ENCODE measurements at places on chromosomes 2 and 18.

- no peak overlapping the region for H3K4me3 ChIP-seq
- no peak for DNase-seq
- H3K27me3 ChIP-seq: peaks cover 6% of the 10 kb centered on the region
- no peak overlapping the region for H3K27ac ChIP-seq
- peaks cover 77% of the 10 kb centered on the region for H3K36me3 ChIP-seq
- H3K4me1 ChIP-seq: peaks cover 6% of the 10 kb centered on the region
Measured at GRCh38 chr18:79367480-79367879, 28.2 kb upstream of the NFATC1 start.

- no peak for DNase-seq
- peaks cover 11% of the 10 kb centered on the region for H3K27me3 ChIP-seq
- no peaks in the 10 kb centered on the region for H3K36me3 ChIP-seq
- H3K4me1 ChIP-seq: no peaks in the 10 kb centered on the region
- H3K27ac ChIP-seq: no peak overlapping the region
- H3K4me3 ChIP-seq: no peak overlapping the region
Measured at GRCh38 chr2:225070811-225071210, 28.5 kb upstream of the DOCK10 start.

DNA sequence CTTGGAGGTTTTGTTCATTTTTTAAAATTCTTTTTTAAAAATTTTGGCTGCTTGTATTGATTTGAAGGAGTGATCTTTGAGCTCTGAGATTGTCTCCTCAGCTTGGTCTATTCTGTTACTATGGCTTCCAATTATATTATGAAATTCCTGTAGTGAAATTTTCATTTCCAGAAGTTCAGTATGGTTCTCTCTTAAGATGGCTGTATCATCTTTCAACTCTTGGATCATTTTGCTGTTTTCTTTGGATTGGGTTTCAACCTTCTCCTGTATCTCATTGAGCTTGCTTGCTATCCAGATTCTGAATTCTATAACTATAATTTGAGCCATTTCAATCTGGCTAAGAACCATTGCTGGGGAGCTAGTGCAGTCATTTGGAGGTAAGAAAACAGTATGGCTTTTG, 270.8 kb upstream of the NT5C1B start:
- peaks cover 9% of the 10 kb centered on the region for H3K36me3 ChIP-seq
- H3K27me3 ChIP-seq: peaks cover 16% of the 10 kb centered on the region
- no peak overlapping the region for H3K4me3 ChIP-seq
- no peak for DNase-seq

DNA sequence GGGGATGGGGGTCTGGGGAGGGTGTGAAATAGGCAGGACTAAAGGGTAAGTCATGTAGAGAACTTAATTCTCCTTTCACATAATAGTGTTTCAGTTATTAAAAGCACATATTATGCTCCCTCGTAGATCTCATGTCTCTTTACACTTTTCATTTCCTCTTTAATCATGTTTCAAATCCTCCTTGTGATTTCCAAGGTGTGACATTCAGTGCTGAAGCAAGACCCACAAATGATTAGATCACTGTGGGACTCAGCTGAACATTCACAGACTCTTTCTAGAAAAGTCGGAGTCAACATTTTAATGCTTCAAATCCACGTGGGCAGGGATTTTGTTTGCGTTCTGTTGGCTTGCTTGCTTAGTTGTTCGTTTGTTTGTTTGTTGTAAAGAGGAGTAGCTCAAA, 34.7 kb upstream of the CALCRL start:
- peak overlapping the region; percentile 87 for H3K27ac ChIP-seq
- H3K4me1 ChIP-seq: no peaks in the 10 kb centered on the region
- no peaks in the 10 kb centered on the region for H3K36me3 ChIP-seq
- H3K27me3 ChIP-seq: no peaks in the 10 kb centered on the region

Measured in nephron progenitor cell (in vitro differentiated cells).